Activated CD8-positive, alpha-beta T cell treated with anti-CD3 and anti-CD28 coated beads for 36 hours (primary cell): ENCODE measurements at places on chromosomes 4 and X. TPM values are rescaled to one million over a fixed set of nuclear protein-coding genes. Genes with fewer than 3 reads are reported as not detected.

- no peaks in the 10 kb centered on the region for H3K36me3 ChIP-seq
- H3K4me3 ChIP-seq, result no peak overlapping the region
- peaks cover 32% of the 10 kb centered on the region for H3K27me3 ChIP-seq
- peak; percentile 13 for DNase-seq
- H3K27ac ChIP-seq, result no peak overlapping the region
These were observed 454 bp downstream of the BTC start for GRCh38 chr4:74793757-74794381.

DNA sequence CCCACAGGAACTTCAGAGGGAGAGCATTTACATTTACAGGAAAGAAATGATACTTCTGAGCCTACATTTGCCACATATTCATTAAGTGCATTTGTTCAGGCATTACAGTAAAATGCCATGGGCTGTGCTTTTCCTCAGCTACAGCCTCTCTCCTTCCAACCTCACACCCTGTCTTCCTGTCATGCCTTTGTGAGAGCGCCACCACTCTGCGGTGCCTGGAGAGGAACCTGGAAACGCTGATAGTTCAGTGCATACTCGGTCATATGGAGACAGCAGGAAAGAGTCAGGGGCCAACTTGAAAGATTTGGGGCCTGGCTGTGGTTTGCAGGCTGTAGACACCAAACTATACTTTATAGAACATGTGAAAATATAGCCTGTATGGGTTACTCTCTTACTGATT lies 40.5 kb downstream of the NFKB1 start:
- H3K4me1 ChIP-seq, result peaks cover 50% of the 10 kb centered on the region
- peaks cover 53% of the 10 kb centered on the region for H3K36me3 ChIP-seq
- peak overlapping the region; percentile 55 for H3K27ac ChIP-seq
- H3K4me3 ChIP-seq, result no peak overlapping the region
- no peaks in the 10 kb centered on the region for H3K27me3 ChIP-seq

DNA sequence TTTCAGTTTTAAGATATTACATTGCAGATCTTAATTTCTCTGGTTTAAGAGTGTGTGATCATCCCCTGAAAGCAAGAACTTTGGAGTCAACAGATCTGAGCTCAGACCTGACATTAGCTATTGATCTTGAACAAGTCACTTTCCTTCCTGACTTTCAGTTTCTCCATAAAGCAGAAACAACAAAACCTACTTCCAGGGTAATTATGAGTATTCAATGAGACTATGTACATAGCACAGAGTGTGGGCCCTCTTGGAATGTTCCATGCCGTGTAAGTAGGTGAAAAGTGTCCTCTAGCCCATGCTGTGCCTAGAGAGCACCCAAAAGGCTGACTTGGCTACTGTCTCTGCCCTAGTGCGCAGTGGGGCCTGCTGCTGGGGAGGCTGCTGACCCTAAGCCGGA lies 188.0 kb upstream of the RPL34 start:
- no peak overlapping the region for H3K4me3 ChIP-seq
- no peaks in the 10 kb centered on the region for H3K36me3 ChIP-seq
- no peak for DNase-seq
- H3K4me1 ChIP-seq, result peaks cover 46% of the 10 kb centered on the region
- no peaks in the 10 kb centered on the region for H3K27me3 ChIP-seq
- no peak overlapping the region for H3K27ac ChIP-seq

GRCh38 chr4:6250235-6250983 lies 19.2 kb upstream of the WFS1 start:
- H3K4me3 ChIP-seq, result no peak overlapping the region
- no peaks in the 10 kb centered on the region for H3K4me1 ChIP-seq
- H3K36me3 ChIP-seq, result no peaks in the 10 kb centered on the region
- peak; percentile 10 for DNase-seq
- no peak overlapping the region for H3K27ac ChIP-seq

DNA sequence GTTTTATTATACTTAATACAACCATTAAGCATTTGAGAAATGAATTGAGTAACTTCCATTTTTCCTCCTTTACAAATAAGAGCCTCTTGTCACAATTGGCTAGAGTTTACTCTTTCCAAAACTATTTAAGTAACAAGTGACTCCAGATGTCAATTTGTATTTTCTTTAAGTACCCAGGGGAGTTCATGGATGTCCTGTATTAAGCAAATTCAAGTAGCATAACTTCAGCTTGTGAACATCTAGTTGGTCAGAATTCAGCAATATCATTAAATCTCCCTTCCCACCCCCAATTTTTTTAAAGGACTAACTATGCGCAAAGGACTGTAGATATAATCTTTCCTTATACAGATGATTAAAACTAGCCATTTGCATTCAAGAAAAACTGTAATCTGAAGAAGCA lies 1.4 kb upstream of the ADGRL3 start:
- peaks cover 3% of the 10 kb centered on the region for H3K36me3 ChIP-seq
- no peak overlapping the region for H3K4me3 ChIP-seq

DNA sequence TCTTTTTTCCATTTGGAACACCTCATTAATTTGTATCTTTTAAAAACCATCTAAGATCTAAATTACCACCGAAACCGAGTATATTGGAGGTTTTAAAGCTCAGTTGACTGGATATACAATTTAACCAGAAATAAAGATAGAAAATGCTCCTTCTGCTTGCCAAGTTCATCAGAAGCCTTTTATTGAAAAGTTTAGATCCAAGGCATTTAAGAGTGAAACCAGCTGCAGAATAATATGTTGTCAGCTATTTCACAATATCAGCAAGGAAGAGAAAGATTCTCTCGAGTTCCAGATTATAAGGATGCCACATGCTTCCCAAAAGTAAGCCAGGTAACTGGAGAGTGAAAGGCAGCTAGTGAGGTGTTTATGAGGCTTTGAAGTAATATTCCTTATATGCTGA lies 217.4 kb downstream of the DCTD start:
- peaks cover 6% of the 10 kb centered on the region for H3K27me3 ChIP-seq
- H3K4me3 ChIP-seq, result no peak overlapping the region
- DNase-seq, result no peak
- no peaks in the 10 kb centered on the region for H3K36me3 ChIP-seq

- DNase-seq, result no peak
- H3K4me3 ChIP-seq, result no peak overlapping the region
- no peaks in the 10 kb centered on the region for H3K27me3 ChIP-seq
- peaks cover 9% of the 10 kb centered on the region for H3K4me1 ChIP-seq
- H3K27ac ChIP-seq, result no peak overlapping the region
- H3K36me3 ChIP-seq, result peaks cover 12% of the 10 kb centered on the region
These were observed 15.9 kb downstream of the HMGB2 start for GRCh38 chr4:173318240-173318639.

- H3K27me3 ChIP-seq, result no peaks in the 10 kb centered on the region
- H3K4me1 ChIP-seq, result peaks cover 72% of the 10 kb centered on the region
- DNase-seq, result no peak
- peak overlapping the region; percentile 17 for H3K4me3 ChIP-seq
- peak overlapping the region; percentile 95 for H3K27ac ChIP-seq
These were observed 39.3 kb downstream of the DOCK11 start for GRCh38 chrX:118534716-118535493.

GRCh38 chrX:9420275-9421265 lies 44.3 kb upstream of the TBL1X start:
- H3K27me3 ChIP-seq, result no peaks in the 10 kb centered on the region
- peak; percentile 14 for DNase-seq
- no peak overlapping the region for H3K4me3 ChIP-seq
- no peaks in the 10 kb centered on the region for H3K36me3 ChIP-seq
- H3K4me1 ChIP-seq, result peaks cover 9% of the 10 kb centered on the region

GRCh38 chr4:162164906-162165510 lies 1.2 kb upstream of the FSTL5 start:
- H3K36me3 ChIP-seq, result no peaks in the 10 kb centered on the region
- H3K27ac ChIP-seq, result no peak overlapping the region
- H3K27me3 ChIP-seq, result peaks cover 2% of the 10 kb centered on the region
- H3K4me1 ChIP-seq, result peaks cover 2% of the 10 kb centered on the region
- no peak for DNase-seq
- no peak overlapping the region for H3K4me3 ChIP-seq

Gene CCKAR
- not detected for total RNA-seq

Gene GUCY1A1
- total RNA-seq, result 0.45 TPM

Gene GAGE2A
- total RNA-seq, result not detected

Gene F8A2
- total RNA-seq, result not detected

Gene UGT2B15
- not detected for total RNA-seq

Gene TMEM33
- total RNA-seq, result 49.4 TPM

Gene TECRL
- total RNA-seq, result not detected
